ENCODE measurements at places on chromosomes 12 and 14.

- no peak for DNase-seq
Measured at GRCh38 chr12:47707355-47707754, 1.5 kb upstream of the RPAP3 start.

- no peak for DNase-seq
Measured at GRCh38 chr12:74847169-74847568, 309.5 kb downstream of the ATXN7L3B start.

DNA sequence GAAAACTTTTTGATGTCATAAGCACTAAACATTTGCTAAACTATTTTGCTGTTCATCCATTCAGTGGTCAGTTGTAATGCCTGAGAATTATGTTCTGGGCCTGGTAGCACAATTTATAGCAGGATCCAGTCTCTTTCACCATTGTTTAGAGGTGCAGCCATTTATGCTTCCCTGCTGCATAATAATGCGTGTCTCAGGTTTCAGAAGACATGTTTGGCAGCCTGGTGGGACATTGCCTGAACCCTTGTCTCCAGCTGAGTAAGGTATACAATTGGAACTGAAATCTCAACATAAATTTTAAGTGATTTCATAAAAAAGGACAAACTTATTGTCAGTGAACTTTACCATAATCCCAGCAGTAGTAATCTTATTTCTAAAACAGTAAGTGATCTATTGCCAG lies 94.8 kb downstream of the POLR3B start:
- no peak for DNase-seq

DNA sequence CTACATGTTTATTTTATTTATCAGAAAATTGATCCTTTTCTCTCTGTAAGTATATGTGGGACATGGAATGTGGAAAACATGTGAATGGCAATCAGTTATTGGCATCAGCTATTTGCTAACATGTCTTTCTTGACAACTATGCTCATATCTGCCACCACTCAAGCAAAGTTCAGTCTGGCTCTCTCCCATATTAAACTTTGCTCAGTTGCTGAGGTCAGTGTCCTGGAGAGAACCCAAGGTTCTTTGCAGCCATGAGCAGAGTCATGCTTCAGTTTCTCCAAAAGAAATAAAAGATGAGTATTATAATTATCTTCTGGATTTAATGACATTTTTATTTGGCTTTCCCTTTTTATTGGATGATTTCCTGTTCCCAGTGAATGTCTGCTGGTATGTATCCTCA lies 42.6 kb downstream of the A2M start:
- DNase-seq: no peak

DNA sequence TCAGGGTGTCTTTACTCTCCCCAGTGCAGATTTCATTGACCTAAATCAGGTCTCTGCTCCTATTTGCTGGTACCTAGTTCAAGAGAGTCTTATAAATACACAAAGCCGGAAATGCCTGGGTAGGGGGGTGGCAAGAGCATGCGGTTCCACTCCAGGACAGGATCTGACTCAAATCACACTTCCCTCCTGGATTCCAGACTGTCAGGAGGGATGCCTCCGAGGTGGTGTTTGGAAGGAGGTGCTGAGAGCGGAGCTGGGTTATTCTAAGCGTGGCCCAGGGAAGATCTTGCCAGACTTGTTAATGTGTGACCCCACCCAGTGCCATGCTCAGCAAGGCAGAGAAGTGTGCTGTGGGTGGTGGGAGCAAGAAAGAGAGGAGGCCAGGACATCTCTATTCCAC lies 49.8 kb downstream of the B4GALNT3 start:
- DNase-seq: no peak

GRCh38 chr12:124747426-124748161 lies 116.1 kb downstream of the SCARB1 start:
- DNase-seq: no peak

DNA sequence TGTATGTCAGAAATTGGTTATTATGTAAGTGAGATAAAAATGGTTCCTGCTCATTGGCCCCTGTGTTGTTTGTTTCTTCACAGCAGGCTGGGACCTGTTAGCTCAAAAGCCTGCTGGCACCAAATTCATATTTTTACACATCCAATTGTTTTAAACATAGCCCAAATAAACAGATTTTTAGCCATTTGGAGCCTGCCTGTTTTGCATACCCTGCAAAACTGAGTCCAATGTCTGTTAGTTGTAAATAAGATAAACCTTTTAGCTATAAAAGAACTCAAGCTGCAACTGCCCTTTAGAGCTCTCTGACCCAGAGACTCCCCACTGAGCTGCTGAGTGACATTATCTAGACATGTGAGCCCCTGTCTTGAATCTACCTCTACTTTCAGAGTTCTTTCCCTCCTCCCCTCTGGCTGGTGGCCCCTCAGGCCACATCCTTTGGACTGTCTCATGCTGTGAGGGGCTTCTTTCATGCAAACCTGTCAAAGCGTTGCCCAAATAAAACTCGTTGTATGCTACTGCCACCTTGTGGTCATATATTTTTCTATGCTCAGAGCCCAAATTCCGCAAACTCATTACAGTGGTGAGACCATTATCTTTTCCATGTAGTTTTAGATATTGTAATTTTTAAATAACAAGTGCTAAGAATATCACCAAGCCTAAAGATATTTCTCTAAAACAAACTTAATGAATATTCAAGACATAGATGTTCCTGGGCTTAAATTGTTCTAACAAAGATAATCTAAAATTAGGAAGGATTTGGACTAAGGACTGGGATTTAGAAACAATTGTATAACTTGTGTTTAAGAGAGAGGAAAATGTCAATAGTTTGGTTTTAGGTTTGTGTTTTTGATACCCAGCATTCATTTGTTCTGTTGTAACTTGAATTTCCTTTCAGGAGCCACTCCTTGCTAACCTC lies 337.9 kb downstream of the AACS start:
- DNase-seq: no peak

- no peak for DNase-seq
Measured at GRCh38 chr14:61480704-61481285, 159.4 kb downstream of the PRKCH start.

DNA sequence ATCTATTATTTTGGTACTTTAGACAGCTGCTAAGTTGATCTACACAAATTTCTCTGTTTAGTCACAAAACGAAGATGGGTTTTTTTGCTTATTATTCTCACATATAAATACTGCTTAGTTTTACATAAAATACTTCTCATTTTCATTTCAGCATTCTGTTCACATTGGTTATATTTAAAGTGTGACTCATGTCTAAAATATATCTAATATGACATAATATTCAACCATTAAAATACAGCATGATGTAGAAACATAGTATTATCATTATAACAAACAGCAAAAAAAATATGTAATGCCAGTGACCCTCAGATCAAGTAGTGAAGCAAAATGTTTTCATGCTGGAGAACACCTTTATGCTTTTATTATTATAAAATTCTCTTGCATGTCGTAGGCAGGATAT lies 63.7 kb downstream of the SH2B3 start:
- no peak for DNase-seq

DNA sequence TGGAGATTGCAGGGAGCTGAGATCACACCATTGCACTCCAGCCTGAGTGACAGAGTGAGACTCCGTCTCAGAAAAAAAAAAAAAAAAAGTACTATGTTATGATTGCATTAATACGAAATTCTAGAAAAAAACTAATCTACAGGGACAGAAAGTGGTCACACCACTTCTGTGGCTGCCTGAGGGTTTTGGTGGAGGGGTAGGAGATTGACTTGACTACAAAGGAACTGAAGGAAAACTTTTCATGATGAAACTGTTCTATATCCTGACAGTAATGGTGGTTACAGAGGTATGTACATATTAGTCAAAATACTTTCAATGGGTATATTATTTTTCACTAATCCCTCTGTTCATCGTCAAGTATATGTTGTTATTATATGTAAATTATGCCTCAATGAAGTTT lies 42.1 kb downstream of the FOXN3 start:
- DNase-seq: no peak

DNA sequence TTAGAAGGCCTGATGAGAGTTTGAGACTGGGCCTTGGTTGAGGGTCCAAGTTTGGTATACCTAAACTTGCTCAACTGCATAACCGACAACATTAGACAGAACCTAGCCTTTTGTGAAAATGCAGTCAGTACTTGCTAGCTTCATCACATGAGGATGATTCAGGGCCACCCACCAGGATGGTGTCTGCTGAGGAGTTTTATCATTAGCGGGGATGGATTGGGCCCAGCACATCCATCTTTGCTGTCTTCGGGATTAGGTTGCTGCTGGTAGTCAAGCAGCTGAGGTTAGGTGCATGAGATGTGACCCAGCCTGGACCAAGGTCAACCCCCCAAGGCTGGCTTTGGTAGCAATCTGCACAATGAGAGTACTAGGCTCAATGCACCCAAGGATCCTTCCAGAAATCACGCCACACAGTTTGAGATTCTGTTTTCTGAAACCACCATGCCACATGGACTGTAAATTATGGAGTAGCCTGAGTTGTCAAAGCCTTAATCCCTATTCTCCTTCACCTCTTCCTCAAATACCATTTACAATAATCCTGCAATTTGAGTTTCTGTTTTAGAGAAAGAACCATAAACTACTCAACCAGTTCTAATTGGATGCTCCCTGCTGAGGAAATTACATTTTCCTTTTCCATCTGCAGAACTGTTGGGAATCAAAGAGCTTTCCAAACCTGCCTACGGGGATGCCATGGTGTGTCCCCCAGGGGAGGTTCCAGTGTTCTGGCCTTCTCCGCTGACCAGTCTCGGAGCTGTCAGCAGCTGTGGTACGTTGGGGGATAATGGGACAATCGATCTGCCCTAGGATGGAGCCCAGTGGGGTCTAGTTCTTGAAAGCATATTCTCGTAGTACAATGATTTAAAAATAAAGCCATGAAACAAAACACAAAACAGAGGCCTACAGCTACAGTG lies 61.7 kb downstream of the DGLUCY start:
- no peak for DNase-seq

DNA sequence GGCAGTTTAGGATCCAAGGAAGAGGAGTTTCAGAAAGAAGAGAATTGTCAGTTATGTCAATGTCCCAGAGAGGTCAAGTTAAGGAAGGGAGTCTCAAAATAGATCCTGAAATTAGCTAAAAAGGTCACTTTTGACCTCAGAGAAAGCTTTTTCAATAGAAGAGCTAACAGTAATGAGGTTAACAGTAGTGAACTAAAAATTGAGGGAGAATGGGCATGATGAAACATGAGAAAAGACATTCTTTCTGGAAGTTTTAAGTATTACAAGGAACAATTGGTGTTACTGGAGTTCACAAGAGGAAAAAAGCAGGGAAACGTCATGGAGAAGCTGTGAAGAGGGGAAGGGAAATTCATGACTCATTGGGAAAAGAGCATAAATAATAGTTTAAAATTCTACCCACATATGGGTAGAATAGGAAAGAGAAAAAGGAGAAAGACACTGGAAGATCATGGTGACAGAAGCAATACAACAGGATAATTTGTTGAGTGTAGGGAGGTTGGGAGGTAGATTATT lies 381.2 kb upstream of the FAR2 start:
- DNase-seq: no peak

GRCh38 chr14:77143071-77143470 lies 1.5 kb upstream of the ZDHHC22 start:
- no peak for DNase-seq

- DNase-seq: no peak
Measured at GRCh38 chr12:3885277-3886094, 12.3 kb upstream of the PARP11 start.

GRCh38 chr14:23663127-23663526 lies 27.0 kb downstream of the DHRS2 start:
- no peak for DNase-seq

All from brain pericyte (primary cell).